ENCODE measurements at places on chromosomes 2 and 18.

DNA sequence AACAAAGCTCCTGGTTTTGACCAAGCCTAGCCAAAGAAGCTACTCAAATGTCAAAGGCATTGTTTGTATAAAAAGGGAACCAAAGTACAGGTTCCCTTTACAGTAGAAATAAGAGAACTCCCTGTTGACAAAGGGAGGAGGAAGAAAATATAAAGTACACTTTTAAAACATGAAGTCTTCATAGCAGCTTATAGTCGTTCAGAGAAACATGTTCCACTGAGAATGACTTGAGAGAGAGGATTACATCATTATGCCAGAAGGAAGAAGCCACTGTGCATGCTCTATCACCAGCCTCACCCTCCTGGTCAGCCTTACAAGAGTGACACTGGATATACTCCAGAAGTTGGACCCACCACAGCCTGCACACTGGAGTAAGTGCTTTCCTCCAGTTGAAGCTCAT is 2.5 kb upstream of the DHRS9 start:
- no peak for DNase-seq

- DNase-seq: no peak
Observed at GRCh38 chr18:43952398-43952797, 675.1 kb upstream of the SYT4 start.

GRCh38 chr2:19545507-19545906 is 187.1 kb upstream of the OSR1 start:
- DNase-seq: no peak

GRCh38 chr2:238082827-238083226 is 17.3 kb upstream of the ESPNL start:
- no peak for DNase-seq

- DNase-seq: no peak
Observed at GRCh38 chr2:236847023-236847422, 238.7 kb upstream of the COPS8 start.

- no peak for DNase-seq
Observed at GRCh38 chr2:180246268-180246667, 239.2 kb upstream of the CWC22 start.

DNA sequence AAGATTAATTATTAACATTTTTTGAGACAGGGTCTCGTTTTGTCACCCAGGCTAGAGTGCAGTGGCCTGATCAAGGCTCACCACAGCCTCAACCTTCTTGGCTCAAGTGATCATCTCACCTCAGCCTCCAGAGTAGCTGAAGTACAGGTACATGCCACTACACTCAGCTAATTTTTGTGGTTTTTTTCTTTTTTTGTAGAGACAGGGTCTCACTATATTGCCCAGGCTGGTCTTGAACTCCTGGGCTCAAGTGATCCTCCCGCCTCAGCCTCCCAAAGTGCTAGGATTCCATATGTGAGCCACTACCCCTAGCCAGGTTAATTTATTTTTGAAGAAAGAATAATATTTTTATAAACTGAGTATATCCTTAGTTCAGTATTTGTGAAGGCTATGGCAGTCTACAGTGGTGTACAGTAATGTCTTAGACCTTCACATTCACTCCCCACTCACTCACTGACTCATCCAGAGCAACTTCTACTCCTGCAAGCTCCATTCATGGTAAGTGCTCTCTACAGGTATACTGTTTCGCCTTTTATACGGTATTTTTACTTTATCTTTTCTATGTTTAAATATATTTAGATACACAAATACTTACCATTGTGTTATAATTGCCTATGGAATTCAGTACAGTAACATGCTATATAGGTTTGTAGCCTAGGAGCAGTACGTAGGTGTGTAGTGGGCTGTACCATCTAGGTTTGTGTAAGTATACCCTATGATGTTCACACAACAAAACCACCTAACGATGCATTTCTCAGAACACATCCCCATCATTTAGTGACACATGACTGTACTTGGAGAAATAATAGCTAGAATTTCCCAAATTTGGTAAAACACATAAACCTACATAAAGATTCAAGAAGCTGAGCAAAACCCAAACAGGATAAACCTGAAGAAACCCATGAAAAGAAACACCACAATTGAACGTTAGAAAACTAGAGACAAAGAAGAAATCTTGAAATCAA is 38.6 kb downstream of the MGAT4A start:
- no peak for DNase-seq

GRCh38 chr18:26784599-26784998 is 80.9 kb downstream of the AQP4 start:
- DNase-seq: no peak

GRCh38 chr18:26497866-26498265 is 50.5 kb downstream of the KCTD1 start:
- no peak for DNase-seq

GRCh38 chr2:11314487-11314886 is 29.9 kb downstream of the ROCK2 start:
- DNase-seq: no peak

DNA sequence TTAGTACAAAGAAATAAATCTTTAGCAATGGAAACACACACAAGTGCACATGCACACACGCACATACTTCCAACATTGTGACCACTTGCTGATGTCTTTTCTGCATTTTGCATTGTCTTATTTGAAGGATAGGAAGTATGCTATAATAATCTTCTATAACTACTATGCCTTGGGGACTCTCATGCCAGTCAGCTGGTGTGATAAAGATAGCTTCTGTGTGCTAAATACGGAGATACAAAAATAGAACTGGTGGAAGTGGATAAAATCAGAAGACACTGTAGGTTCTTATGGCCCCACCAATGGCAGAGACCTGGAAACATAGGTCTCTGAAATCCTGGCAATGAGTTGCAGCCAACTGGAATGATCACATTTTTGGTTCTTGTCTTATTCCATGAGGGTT is 31.5 kb upstream of the RASGRP3 start:
- DNase-seq: no peak

GRCh38 chr2:40049781-40050180 is 270.7 kb upstream of the THUMPD2 start:
- no peak for DNase-seq

DNA sequence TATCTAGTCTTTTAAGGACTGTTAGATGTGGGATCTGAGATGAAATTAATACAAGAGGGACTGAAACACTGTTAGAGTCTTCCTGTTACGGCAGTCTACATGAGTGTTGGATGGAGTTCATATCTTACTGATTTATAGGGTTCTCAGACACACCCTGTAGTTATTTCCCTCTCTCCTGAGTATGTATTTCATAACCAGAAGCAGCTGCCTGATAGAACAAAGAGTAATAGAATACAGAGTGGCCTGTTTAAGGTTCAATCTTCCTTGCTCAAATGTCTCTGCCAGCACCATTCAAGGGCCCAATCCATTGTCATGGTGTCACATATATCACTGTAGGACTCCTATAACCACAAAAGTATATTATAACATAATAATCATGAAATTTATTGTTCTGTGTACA is 1229.1 kb upstream of the ACVR2A start:
- DNase-seq: no peak

- no peak for DNase-seq
Observed at GRCh38 chr2:179565807-179566206, 295.6 kb downstream of the ZNF385B start.

DNA sequence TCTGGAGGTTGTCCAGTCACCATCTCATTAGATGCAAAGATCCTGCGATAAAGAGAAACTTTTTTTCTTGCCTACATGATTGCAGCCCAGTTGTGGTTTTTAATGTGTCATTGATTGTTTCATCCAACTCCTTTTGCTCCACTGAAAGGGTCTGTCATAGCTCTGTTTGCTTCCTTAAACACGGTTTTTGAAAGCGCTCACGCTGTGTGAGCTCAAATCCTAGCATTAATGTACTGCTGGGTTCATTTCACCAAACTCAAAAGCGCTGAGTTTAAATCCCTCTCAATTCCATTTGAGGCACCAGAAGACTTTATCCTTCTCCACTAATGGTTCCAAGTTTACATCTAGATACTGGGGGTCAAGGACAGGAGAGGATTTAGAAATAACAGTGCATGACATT is 53.6 kb downstream of the CDK15 start:
- no peak for DNase-seq

DNA sequence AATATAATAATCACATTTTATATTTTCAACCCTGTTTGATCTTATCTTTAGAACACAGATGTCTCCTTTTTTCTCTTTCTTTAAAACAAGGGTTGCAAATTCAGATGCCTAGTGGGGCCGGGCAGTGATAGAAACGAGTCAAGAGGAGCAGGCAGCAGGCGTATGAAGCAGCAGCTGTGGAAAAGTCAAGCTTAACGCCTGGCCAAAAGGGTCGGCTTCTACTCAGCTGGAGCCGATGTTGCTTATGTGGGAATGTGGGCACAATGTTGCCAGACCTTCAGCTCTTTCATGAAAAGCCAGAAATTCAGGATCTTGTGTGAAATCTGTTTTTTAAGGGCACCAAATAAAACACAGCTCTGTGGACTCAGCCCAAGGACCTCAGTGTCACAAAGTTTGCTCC is 642.7 kb downstream of the ARHGAP15 start:
- DNase-seq: no peak

- no peak for DNase-seq
Observed at GRCh38 chr2:183348492-183348891, 224.2 kb downstream of the NUP35 start.

DNA sequence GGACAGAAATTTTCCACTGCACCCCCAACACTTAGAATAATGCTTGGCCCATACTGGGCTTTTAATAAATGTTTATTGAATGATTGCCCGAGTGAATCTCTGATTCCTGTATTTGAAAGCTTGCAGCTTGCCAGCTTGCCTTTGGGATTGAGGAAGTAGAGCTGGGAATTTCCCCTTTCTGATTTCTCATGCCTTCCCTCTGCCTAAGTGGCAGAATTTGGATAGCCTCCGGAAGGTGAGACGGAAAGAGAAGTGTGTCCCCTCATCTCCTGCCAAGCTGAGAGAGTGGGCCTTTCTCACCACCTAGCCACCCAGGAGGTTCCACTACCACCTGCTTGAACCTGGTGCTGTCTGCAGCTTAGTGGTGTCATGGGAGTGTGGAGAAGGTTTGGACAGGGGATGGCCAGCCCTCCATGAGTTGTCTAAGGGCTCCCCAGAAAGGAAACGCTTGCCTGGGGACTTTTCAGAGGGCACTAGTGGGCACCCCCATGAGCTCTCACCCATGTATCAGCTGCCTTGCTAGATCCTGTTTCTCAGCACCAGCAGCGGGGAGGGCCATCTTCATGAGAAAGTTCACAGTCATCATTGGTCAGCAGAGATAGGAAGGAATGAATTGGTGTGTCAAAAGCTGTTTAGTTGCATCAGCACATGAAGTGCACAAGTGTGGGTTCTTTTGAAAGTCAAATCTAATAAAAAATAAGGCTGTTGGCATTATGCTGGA is 8.6 kb upstream of the NCOA1 start:
- DNase-seq: no peak

- DNase-seq: no peak
Observed at GRCh38 chr18:10120622-10121021, 206.8 kb downstream of the VAPA start.

DNA sequence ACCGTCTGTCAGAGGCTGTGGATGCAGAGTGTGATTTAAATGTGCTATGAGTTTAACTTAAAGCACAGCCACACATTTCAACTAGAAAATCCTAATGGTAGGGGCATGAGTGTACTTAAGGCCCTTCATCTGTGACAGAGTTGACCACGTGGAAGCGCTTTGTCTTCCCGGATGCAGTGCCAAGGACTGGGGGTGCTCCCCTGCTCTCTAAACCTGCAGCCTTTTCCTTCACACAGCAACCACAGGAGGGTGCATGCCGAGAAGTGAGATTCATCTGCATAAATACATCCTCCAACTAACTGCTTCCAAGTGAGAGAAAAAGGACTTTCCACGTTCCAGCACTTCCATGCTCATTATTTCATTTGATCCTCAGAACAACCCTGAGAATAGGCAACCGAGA is 149.6 kb downstream of the MYT1L start:
- no peak for DNase-seq

GRCh38 chr2:23456881-23457760 is 72.1 kb downstream of the KLHL29 start:
- DNase-seq: no peak

DNA sequence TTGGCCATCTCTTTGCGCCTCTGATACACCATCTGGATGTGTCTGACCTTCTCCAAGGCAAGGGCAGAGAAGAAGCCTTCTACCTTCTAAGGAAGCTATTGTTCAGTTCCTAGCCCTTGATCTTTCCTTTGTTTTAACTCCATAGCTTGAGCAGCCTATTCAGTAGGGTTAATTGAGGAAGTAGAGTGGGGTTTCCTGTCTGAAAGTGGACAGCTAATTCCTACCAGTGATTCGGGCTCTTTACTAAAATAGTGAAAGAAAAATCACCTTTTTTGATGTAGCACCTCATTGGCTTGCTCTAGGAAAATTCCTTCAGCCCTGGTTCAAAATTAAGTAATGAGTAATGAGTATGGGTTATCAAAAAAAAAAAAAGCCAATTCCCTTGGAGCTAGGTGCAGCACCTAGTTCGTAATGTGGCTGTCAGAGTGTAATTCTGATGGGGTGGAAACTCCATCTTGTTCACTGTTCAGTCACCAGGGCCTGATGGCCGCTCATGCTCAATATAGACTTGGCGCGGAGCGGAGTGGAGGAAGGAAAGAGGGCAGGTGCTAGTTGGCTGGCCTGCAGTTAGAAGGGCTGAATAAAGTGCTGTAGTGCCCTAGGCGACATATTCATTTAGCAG is 2.9 kb upstream of the MGAT5 start:
- DNase-seq: no peak

DNA sequence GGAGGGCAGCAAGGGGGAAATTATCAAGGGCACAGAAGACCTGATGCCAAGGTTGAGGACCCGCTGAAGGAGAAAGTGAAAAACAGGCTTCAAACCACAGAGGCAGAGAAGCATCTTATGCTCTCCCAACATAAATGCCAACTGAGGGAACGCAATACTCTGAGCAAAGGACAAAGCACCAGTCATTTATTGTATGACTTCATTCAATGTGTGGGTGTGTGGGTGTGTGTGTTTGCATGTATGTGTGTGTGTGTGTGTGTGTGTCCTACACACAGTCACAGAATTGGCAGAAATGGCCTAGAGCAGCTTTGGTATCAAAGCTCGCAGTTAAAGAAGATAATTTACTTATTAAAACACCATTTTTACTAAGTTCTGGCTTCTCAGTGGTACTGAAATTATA is 51.4 kb downstream of the UXS1 start:
- DNase-seq: no peak

All from omental fat pad (tissue), 4 donors.